ENCODE measurements at places on chromosomes 2 and 18.

DNA sequence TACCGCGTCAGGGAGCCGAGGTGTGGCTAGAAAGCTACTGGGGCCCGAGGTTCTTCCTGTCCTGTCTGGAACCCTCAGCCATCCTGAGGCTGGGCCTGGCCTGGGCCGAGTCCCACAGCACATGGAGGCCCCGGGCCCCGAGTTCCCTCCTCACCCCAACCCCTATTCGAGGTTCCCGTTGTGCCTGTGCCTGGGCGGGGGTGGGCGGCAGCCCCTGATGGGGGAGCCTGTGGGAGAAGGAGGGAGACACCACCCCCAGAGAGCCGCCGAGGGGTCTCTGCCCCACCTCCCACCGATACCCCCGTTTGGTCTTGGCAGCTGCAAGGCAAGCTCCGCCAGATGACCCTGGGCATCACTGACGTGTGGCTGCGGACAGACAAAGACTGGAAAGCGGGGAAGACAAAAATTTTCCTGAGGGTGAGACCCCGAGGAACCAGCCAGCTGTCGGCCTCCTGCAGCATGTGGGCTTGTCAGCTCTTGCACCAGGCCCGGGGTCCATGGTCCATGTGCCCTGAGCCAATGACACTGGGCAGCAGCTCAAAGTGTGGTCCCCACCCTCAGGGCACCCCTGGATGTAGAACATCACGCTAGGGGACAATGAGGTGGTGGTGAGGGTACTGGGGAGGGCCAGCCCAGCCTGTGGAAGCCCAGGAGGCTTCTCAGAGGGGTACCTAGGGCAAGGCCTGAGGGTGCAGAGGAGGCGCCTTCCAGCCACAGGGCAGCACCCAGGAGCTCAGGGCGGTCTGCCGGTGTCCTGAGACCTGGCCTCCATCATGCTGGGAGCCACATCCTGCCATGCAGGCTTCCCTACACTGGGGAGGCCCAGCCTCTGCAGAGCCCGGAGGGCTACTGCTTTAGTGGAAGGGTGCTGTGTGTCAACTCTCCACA, 52.5 kb upstream of the GPR17 start:
- no peak for DNase-seq

DNA sequence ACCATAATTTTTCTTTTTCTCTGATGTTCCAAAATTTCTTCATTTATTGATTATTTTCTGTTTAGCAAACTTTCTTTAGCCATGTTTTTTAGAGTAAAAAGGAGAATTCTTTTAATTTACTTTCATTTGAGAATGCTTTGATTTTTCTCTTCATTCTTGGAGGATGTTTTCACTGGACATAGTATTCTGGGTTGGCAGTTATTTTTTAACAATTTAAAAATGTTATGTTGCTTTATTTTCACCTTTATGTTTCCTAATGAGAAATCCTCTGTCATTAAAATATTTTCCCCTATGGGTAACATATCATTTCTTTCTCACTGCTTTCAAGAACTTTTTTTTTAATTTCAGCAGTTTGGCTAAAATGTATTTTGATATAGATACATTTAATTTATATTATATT, 631.4 kb upstream of the CDH2 start:
- no peak for DNase-seq

GRCh38 chr18:57427429-57428201, 7.6 kb upstream of the ONECUT2 start:
- DNase-seq, result no peak

GRCh38 chr2:195413422-195413821, 243.6 kb upstream of the SLC39A10 start:
- DNase-seq, result no peak

GRCh38 chr18:62665188-62665587, 50.2 kb upstream of the PHLPP1 start:
- no peak for DNase-seq

DNA sequence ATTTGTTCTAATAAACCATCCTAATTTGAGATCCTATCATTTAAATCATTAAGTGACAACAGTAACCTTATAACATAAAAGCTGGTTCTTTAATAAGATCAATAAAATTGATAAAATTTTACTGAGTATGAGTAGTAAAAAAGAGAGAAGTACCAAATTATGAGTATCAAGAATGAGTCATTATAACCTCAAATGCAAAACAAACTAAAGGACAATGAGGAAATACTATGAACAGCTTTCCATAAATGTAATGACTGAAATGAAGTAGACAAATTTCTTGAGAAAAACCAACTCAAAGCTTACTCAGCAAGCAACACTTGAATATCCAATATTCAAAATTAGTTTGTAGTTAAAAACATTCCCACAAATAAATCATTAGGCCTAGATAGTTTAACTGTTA, 433.0 kb downstream of the ZEB2 start:
- DNase-seq, result no peak

DNA sequence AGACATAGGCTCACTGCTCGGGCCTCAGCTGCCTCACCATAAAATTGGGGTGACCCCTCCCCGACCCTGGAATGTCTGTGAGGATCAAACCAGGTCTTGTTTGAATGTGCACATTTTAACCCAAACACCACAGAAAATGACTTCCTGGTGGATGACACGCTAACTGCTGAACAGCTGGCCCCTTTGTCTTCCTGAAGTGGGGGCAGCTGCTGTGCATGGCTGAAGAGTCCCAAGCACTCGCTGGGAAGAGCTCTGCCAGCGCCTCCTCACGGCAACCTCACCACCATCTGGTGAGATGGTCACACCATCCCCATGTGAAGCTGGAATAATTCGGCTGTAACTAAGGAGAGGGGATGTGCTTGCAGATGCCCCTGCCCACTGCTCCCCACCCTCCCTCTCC, 34.0 kb downstream of the AQP12A start:
- no peak for DNase-seq

DNA sequence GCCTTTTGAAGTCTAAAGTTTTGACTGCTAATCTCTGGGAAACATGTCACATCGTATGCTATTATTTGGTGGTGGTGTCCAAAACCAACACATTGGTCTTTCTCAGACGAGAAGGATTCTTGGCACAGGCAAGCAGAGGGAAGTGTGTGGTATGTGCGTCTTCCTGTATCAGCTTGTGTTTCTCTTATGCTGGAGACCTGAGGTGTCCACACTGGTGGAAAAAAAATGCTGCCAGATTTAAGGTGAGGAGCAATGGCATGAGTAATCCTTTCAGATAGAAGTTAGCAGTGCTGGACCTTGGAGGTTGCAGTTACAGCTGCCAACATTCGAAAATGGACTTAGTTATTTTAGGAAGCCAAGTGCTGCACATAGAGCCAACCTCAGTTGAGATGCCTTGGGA, 11.7 kb upstream of the FHL2 start:
- DNase-seq, result no peak

Data from hematopoietic multipotent progenitor cell treated with erythropoietin and hydrocortisone succinate and interleukin-3 and kit ligand, for 8 days (in vitro differentiated cells).